ENCODE measurements at places on chromosomes 4 and X. TPM values are rescaled to one million over a fixed set of nuclear protein-coding genes. Genes with fewer than 3 reads are reported as not detected.
A peak's percentile ranks its signal among the peaks of the same experiment; 100 is the strongest.

Gene KIF4A
- total RNA-seq: 2.0 TPM

Gene NKX3-2
- not detected for total RNA-seq

DNA sequence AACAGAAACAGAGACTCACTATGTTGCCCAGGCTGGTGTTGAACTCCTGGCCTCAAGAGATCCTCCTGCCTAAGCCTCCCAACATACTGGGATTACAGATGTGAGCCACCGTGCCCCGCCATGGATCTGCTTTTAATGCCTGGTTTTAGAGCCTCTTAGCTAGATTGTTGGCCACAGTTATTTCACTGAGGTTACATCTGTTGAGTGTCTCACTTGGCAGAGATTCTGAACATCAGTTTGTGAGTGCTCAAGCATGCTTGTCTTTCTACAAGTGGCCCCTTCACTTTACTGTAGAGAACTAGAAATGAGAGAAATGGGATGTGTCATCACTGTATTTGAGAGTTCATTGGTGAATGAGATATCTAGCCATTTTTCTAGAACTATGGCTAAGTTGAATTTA, 218.5 kb downstream of the APBB2 start:
- H3K4me3 ChIP-seq: no peak overlapping the region
- no peak for DNase-seq
- no peak overlapping the region for H3K27ac ChIP-seq

- H3K27ac ChIP-seq: peak overlapping the region; percentile 45
- H3K36me3 ChIP-seq: no peaks in the 10 kb centered on the region
- no peak overlapping the region for H3K4me3 ChIP-seq
- no peak for DNase-seq
Measured at GRCh38 chrX:23844502-23845138, 61.6 kb downstream of the SAT1 start.

DNA sequence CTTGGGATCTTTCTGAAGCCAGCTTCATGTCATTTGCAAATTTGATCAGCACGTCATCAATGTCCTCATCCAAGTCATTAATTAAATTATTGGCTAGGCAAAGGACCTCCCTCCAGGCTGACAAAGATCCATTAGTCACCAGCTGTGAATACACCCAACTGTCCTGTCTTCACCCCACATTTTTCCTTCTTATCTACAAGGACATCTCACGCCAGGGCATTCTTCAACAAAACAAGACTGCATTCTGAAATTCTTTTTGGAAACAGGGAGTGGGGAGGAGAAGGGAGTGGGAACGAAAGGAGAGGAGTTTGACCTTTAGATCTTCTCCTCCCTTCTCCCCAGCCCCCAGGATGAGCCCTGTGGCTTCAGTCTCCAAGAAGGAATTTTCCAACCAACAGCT, 32.7 kb downstream of the NLGN3 start:
- H3K27ac ChIP-seq: no peak overlapping the region
- DNase-seq: no peak
- H3K27me3 ChIP-seq: no peaks in the 10 kb centered on the region
- peaks cover 2% of the 10 kb centered on the region for H3K4me1 ChIP-seq

- H3K36me3 ChIP-seq: no peaks in the 10 kb centered on the region
- H3K4me3 ChIP-seq: no peak overlapping the region
- no peak for DNase-seq
- H3K4me1 ChIP-seq: no peaks in the 10 kb centered on the region
- H3K27me3 ChIP-seq: no peaks in the 10 kb centered on the region
- no peak overlapping the region for H3K27ac ChIP-seq
Measured at GRCh38 chr4:155881555-155881954, 15.5 kb upstream of the ASIC5 start.

DNA sequence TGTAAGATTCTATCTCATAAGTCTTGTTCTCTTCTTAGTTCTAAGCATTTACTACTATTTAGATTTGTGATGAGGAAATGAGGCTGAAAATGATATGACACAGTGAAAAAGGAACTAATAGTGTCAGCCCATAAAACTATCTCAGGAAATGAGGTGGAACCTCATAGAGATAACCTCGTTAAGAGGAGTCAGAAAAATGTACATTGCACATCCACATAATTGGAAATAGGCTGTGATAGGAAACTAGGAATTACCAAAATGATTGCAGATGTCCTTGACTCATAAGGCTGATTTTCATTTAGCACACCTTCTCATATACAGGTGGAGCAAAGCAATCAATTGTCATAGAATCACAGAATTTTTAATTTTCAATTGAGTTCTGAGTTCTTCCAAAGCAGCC, 26.8 kb downstream of the ANXA10 start:
- no peak overlapping the region for H3K27ac ChIP-seq
- H3K4me1 ChIP-seq: no peaks in the 10 kb centered on the region
- no peaks in the 10 kb centered on the region for H3K36me3 ChIP-seq
- DNase-seq: no peak
- H3K4me3 ChIP-seq: no peak overlapping the region
- no peaks in the 10 kb centered on the region for H3K27me3 ChIP-seq

- no peak overlapping the region for H3K4me3 ChIP-seq
- H3K36me3 ChIP-seq: no peaks in the 10 kb centered on the region
- H3K27ac ChIP-seq: no peak overlapping the region
Measured at GRCh38 chr4:62377700-62378099, 1177.6 kb downstream of the ADGRL3 start.

DNA sequence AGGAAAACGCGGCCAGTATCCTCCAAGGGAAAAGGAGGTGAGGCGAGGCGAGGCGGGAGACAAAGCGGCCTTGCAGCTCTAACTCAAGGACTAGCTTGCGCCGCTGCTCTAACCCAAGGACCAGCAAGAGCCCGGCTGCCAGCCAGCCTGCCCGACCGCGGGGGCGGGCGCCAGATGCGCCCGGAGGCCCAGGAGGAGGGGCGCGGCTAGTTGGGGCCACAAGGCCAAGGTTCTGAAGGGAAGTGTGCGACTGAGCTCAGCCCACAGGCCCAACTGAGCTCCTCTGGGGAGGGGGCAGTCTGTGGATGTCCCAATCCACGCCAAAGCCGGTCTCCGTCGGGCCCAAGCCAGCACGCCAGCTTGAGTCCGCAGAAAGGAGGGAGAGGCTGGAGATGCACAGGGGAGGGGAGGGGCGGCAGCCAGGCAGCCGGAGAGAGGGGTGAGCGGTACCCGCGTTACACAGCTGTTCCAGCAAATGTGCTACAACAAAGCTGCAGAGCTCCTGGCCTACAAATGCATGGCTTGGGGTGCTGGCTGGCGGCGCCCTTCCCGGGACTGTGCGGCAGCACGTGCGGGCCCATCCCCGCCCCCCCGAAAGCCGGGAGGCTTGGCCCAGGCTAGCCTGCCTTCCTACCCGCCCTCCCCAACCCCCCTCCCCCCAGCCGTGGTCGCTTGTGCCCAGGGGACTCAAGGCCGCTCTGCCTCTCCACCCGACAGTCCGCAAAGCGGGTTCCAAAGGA, 637 bp downstream of the AMER1 start:
- peak overlapping the region; percentile 91 for H3K27ac ChIP-seq
- peak; percentile 69 for DNase-seq
- H3K4me1 ChIP-seq: peaks cover 13% of the 10 kb centered on the region
- peak overlapping the region; percentile 66 for H3K4me3 ChIP-seq
- no peaks in the 10 kb centered on the region for H3K27me3 ChIP-seq

DNA sequence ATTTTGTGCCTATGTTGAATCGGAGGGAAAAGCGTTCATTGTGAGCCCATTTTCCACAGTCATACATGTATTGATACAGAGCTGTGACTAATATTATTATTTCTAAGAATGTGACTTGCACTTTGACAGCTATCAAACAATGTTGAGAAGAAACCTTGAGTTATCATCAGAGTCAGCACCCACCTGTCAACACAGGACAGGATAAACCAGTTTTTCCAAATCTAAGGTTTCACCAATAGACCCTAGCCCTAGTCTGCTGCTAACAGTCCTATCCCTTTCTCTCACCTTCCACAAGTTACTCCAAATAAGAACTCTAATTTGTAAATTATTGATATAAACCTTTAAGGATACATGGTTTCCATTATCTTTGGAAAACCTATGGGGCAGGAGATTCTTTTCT, 47.7 kb upstream of the DHX15 start:
- H3K27ac ChIP-seq: no peak overlapping the region
- H3K4me1 ChIP-seq: no peaks in the 10 kb centered on the region
- no peaks in the 10 kb centered on the region for H3K36me3 ChIP-seq
- H3K4me3 ChIP-seq: no peak overlapping the region

DNA sequence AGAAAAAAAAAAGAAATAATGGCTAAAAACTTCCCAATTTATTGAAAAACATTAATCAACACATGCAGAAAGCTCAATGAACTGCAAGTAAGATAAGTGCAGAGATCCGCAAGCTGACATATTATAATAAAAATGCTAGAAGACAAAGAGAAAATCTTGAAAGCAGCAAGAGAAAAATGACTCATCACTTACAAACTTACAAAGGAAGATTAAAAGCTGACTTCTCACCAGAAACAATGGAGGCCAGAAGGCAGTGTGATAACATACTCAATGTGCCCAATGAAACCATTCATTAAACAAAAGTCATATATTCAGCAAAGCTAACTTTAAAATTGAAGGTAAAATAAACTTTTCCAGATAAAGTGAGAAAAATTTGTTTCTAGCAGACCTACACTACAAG, 7.3 kb upstream of the BRWD3 start:
- H3K27me3 ChIP-seq: no peaks in the 10 kb centered on the region
- H3K27ac ChIP-seq: no peak overlapping the region
- H3K4me1 ChIP-seq: peaks cover 1% of the 10 kb centered on the region
- H3K4me3 ChIP-seq: no peak overlapping the region
- no peaks in the 10 kb centered on the region for H3K36me3 ChIP-seq

GRCh38 chr4:142120921-142121320, 484.5 kb downstream of the IL15 start:
- no peak overlapping the region for H3K27ac ChIP-seq
- H3K36me3 ChIP-seq: peaks cover 5% of the 10 kb centered on the region
- H3K4me3 ChIP-seq: no peak overlapping the region
- H3K4me1 ChIP-seq: no peaks in the 10 kb centered on the region
